ENCODE measurements at places on chromosomes 2 and 18.

- DNase-seq, result no peak
These were observed 52.5 kb downstream of the IL1RL2 start for GRCh38 chr2:102239344-102239743.

GRCh38 chr2:162244541-162245031 lies 1.3 kb upstream of the FAP start:
- no peak for DNase-seq

GRCh38 chr2:67083951-67084350 lies 313.2 kb upstream of the ETAA1 start:
- no peak for DNase-seq

DNA sequence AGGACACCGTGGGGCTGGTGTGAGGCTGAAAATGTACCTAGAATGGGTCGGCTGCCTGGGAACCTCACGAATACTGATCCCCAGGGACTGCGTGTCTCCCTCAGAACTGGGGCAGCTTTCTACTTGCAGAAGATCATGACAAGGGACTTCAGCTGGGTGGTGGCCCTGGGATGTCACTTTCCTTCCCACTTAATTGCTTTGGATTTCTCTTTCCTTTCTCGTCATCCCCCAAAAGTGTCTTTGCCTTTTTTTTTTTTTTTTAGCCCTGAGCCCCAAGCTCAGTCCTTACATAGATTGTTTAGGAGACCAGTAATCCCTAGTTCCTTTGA lies 278.9 kb downstream of the GBX2 start:
- no peak for DNase-seq

DNA sequence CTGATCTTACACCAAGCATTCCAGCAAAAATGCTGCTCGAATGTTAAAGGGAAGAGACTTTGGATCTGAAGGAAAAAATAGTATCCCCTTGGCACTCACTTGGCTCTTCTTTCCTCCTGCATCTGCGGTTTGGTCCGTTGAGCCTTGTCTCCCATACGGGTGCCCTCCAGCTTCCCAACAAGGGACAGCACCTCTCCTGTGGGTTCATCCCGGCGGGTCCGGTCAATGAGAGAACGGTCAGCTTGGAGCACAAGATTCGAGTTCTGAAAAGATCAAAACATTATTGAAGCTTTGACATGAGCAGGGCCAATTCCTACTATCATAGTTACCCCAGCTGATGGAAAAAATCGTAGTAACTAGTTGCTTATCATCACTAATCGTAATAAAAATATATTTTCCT lies 740 bp downstream of the SNRNP200 start:
- DNase-seq, result no peak

DNA sequence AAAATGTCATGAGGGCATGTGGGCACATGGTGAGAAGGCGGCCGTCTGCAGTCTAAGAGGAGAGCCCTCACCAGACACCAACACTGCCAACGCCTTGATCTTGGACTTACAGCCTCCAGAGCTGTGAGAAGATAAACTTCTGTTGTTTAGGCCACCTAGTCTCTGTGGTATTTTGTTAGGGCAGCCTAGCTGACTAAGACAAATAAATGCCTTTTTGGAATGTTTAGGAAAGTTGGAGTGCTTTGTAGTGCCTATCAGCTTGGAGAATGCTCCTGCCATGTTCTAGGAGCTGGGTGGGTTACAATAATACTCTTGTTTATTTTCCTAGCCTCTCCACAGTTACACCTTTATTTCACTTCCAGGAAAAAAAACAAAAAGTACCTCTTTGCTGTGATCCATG lies 92.0 kb downstream of the SPP2 start:
- DNase-seq, result no peak

DNA sequence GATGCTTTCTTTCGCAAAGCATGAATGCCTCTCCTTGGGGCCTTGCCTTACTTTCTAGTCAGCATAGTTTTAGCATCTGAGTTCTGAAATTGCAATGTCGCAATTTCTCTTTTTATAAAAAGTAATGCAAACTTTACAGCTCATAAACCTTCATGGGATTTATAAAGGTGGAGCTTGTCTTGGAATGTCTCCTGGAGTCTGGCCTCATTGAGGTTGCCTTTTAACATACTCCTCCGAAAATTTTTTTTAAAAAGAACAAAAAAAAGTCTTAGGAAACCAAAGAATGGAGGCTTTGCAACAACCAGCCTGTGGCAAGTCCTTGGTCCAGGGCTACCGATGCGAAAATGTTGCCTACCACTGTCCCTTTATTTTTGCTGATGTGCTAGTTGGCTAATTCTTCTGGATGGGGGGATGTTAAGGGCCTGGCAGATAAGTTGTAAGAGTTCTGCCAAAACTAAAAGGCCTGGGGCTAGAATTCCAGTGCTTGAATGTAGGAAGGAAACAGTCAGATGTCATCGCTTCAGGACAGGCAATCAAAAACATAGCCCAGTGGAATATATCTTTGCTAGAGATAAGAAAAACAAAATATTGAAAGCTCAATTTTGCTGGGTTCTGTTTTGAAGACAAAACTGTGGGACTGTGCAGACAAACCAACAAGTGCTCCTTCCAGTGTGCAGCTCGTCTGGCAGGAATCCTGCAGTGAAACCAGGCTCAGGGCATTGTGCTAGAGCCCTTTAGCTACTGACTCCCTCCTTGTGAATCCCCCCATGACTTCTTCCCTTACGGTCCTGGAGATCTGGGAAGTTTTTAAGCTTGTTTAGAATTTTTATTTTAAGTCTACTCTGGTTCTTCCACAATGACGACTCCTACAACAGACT lies 213.0 kb downstream of the PIEZO2 start:
- no peak for DNase-seq

DNA sequence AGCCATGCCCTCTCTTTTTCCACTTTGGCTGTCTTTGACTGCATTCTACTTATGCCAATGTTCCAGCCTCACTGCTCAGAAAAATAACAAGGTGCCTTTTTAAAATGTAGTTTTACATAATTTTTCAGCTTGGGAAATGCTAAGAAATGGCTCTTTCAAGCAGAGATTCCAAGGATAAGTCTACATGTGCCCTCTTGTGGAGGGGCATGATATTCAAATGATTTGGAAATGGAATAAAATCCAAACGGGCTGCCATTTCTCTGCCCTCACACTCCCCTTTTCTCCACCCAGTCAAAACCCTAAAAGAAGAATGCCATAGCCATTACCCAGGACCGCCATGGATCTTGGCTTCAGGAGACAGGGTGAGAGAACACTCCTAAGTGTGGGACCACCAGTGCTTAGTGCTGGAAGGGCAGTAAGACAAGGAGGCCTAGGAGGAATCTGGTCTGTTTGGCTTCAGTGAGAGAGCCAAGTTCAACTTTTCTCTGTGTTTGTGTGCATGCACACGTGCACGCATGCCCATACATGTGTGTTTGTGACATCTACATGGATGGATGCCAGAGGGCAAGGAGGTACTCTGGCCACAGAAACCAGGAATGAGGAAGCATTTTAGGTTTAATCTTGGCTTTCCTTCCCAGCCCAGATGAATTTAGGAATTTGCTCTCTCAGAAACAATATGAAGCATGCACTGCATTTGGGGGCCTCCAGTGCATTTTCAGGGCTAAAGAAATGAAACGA lies 174.0 kb upstream of the SLC14A2 start:
- no peak for DNase-seq

GRCh38 chr2:143254110-143254509 lies 124.9 kb downstream of the ARHGAP15 start:
- DNase-seq, result no peak

GRCh38 chr2:232058063-232058877 lies 96.8 kb downstream of the DIS3L2 start:
- DNase-seq, result no peak

DNA sequence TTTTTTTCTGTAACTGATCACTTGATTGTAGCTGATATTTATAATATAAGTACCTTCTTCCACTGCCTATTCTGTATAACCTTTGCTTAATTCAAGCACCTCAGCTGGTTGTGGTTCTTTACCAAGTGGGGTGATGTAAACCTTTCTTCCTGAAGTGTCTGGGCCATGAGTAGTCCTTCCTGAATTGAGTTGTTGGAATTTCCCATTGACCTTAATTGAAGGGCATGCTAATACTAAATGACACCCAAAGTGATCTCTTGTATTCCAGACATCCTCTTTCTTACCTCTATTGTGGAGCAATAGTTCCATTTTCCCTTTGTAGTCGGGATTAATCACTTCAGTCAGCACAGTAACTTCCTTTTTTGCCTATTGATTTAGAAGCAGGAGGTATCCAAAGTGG lies 1496.8 kb upstream of the CELF4 start:
- no peak for DNase-seq

GRCh38 chr2:505941-506340 lies 171.3 kb downstream of the TMEM18 start:
- no peak for DNase-seq

DNA sequence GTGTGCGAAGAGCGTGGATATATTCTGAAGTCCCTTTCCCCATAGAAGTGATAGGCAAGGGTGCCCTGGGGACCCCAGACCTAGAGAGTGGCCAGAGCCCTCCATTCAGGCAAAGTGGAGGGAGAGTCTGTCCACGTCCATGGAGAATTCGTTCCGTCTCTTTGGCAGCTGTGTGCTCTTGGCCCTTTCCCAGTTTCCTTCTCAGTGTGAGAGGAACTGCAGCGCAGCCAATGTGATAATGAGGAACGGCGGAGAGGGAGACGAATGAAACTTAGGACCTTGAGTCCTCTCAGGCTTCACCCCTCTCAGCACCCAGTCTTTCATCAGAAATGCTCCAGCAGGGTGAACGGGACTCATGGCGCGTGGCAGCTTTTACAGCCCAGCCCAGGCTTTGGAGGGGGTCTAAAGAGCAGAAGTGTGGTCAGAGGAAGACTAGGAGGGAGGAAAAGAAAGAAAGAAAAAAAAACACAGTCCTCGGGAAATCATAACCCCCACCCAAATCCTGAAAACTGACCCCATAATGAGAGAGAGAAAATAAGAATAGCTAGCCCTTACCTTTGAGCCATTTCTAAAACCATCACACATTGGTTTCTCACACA lies 95.0 kb upstream of the RIOK3 start:
- peak; percentile 10 for DNase-seq

DNA sequence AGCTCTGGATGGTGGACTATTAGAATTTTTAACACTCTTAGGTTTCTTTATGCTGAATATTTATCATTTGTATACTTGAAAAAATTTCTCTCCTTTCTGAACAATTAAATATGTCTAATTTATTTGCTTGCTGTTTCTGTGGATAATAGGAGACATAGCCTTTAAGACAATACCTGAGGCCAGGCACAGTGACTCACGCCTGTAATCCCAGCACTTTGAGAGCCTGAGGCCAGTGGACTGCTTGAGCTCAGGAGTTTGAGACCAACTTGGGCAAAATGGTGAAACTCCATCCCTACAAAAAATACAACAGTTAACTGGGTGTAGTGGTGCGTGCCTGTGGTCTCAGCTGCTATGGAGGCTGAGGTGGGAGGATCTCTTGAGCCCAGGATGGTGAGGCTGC lies 54.7 kb downstream of the FAM117B start:
- DNase-seq, result no peak

- DNase-seq, result no peak
These were observed 31.1 kb upstream of the GPC1 start for GRCh38 chr2:240404174-240404852.

- DNase-seq, result no peak
These were observed 6.7 kb downstream of the RAMP1 start for GRCh38 chr2:237866101-237866621.

GRCh38 chr2:5235701-5236100 lies 456.5 kb upstream of the SOX11 start:
- no peak for DNase-seq

DNA sequence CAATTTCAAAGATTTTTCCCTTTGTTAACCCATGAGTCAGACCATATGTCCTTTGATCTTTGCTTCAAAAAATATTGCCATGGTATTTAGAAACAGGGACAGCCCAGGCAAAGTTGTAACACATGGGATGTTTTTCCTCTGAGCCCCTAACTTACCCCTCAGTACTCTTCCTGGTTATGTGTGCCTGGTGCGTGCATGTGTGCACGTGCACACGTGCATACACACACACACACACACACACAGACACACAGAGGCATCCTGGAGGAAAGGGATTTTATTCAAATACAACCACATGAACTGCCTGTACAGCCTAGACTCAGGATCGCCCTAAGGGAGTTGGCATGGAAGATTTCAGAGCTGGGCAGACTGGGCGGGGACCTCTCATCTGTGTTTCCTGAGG lies 5.1 kb downstream of the AFF3 start:
- no peak for DNase-seq

DNA sequence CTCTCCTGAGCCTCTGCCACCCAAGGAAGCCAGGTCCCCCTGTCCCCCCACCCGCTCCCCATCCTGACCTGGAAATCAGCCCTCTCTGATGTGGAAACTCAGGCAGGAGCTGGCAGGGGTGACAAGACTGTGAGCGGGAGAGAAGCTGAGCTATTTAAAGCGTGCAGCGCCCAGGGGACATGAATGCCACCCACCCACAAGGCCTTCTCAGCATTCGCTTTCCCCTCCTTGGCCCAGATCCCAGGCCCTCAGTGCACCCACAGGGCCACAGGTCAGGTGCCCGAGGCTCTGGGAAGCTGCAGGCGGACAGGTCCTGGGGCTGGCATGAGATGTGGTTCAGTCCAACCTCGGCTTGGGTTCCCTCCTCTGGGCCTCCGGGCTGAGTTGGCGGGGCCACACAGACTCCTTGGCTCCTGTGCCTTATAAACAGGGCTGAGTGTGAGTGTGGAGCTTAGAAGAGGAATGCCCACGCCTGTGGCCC lies 168.3 kb downstream of the SMAD7 start:
- DNase-seq, result no peak

GRCh38 chr2:29620890-29621289 lies 300.5 kb downstream of the ALK start:
- no peak for DNase-seq

DNA sequence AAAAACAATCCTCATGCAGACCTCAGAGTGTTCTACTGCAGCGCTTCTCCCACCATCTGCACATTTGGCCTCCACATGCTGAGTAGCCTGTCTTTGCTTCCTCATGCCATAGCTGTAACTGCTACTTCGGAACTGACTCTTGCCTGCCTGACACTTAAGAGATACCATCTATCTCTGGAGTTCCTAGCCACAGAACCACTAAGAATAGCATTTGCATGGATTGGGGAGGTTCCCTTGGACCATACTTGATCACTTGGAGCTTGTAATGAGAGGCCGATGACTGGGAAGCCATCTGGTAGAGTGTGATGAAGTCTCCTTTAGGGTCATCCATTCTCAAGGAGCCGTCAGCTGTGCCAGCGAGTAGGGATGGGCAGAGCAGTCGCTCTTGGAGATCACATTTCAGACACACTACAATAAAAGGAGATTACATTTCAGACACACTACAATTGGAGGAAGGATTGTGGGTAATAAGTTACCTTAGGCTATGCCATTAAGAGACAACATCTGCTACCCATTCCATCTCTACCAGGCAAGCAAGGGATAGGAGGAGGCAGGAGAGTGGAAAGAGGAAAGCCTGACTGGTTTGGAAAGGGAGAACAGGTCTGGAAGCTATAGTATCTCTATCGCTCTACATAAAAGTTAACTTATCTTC lies 21.8 kb downstream of the DOK1 start:
- no peak for DNase-seq

- DNase-seq, result no peak
These were observed 387.2 kb upstream of the DCC start for GRCh38 chr18:51952844-51953243.

GRCh38 chr2:111057045-111057444 lies 63.7 kb upstream of the BCL2L11 start:
- DNase-seq, result no peak

- DNase-seq, result peak; percentile 50
These were observed 7.8 kb upstream of the OR6B3 start for GRCh38 chr2:240060977-240061591.
